C1 segment of cervical spinal cord (tissue), 14 donors: ENCODE measurements at places on chromosomes 12 and 14.

- no peak for DNase-seq
These were observed 1312.9 kb upstream of the FLRT2 start for GRCh38 chr14:84217066-84217465.

DNA sequence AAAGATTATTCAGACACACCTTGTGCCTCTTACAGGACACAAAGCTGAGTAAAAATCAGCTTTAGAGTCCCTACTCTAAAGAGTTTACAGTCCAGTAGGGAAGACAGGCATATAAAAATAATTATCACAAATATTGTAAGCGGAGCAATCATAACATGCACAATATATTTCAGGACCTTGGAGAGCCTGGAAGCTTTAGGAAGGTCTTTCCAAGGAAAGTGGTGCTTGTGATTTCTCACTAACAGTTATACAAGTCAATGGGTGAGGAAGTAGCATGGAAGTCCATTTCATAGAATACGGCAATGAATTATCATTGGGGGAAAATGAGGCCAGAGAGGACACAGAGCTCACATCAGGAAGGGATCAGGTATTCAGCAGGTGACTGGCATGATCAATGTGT is 268.3 kb downstream of the C12orf50 start:
- no peak for DNase-seq

DNA sequence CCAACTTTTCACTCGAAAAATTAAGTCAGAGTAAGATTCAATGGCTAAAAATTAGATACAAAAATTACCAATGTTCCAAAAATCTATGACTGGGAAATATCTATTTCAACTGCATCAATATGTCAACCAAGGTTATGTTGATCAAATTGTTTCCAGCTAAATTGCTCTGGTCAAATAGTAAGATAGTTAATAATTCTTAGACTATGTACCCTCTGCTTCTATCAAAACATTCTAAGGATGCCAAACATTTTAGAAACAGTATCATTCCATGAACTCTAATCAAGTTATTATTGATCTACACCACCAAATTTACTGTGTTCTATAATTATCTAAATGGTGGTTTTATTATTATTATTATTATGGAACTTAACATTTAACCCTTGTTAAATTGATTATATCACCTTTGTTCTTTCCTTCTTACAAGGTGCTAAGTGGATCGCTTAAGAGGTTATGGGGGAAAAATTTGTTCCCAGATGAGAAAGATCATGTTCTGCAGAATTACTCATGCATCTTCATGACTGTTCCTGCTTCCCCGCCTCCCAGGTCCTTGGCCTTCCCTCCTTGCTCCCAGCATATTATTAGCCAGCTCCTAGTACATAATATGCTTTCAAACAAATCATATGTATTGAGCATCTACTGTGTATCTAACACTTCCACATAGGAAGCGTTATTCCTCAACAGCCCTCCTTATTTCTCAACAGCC is 240.5 kb upstream of the KRR1 start:
- no peak for DNase-seq

DNA sequence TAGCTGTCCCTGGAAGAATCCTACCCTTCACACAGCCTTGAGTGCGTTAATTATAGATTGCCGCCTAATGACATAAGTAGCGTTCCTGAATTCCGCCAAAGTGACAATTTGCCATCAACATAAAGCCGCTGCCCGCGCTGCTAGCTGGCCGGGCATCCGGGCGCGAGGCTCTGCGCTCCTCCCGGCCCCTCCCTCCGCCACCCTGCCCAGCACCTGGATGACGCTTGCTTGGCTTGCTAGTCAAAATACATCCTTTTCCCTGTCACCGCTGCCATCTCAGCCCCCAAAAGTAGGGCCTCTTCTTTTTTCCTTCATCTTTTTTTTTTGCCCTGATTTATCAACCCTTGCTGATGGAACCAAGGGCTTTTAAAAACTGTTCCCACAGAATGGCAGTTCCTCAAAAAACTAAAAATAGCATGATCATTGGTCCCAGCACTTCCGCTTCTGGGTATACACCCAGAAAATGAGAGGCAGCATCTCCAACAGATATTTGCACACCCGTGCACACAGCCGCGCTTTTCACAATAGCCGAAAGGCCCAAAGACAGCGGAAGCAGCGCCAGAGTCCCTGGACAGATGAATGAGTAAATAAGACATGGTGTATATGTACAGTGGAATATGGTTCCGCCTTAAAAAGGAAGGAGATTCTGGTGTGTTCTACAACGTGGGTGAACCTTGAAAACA is 235.2 kb downstream of the BCL11B start:
- DNase-seq: no peak

DNA sequence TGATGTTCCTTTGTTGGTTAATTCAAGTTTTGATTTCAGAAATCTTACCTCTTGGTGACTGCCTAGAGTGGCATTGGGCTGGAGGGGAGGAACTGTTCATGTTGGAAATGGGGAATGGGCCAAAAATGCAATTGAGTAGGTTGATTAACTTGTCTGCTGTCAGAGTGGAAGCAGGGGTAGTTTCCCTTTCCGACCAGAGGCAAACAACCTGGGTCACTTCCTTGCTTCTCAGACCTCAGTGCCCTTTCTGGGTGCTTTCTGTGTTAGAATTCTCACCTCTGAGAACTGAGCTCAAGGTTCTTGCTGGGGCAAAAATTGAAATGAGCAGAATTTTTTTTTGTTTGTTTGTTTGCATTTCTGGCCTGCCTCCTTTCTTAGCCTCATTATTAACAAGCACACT is 2.3 kb upstream of the M6PR start:
- no peak for DNase-seq

DNA sequence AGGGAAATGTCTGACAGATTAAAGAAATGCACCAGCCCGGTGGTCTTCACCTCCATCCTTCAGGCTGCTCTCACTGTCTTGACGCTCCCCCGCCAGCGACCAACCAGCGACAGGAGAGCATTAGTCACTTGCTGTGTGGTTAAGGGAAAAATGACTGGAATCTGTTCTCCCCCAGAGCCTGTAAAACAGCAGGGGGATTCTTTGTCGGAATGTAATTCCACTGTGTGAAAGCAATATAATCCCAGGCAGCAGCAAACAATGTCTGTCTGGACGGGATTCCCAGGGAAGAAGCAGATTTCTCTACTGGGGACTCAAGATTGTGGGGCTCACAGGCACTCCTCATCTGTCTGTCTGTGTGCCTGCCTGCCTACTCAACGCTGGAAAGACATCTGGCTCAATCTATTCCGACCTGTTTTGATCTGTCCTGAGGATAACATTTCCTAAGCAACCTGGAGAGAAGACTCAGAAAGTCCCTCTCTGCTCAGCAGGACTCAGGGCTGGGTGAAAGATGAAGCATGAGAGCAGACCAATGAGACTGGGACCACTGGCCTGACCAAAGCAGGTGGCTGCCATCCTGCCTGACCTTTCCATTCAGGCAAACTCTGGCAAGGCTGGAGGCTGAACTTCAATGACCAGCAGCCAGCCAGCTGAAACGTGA is 54.6 kb downstream of the NUAK1 start:
- DNase-seq: no peak

DNA sequence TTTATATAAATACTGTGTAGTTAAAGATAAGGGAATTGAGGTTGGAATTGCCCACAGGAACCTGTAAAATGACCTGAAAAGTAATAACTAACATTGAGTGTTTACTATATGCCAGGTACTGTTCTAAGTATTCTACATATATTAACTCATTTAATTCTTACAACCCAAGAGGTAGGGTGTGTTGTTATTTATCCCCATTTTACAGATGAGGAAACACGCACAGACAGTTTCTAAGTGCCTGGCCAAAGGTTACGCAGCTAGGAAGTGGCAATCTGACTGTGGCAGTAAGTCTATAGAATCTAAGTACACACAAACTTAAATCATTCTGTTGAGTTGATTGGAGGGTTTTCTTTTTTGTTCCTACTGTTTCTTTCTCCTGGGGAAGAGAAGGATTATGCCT is 1.1 kb upstream of the TSPAN31 start:
- no peak for DNase-seq
